ENCODE measurements at places on chromosomes 6 and 20.

- peak; percentile 15 for ATAC-seq
Observed at GRCh38 chr6:21593927-21594415, 420 bp downstream of the SOX4 start.

DNA sequence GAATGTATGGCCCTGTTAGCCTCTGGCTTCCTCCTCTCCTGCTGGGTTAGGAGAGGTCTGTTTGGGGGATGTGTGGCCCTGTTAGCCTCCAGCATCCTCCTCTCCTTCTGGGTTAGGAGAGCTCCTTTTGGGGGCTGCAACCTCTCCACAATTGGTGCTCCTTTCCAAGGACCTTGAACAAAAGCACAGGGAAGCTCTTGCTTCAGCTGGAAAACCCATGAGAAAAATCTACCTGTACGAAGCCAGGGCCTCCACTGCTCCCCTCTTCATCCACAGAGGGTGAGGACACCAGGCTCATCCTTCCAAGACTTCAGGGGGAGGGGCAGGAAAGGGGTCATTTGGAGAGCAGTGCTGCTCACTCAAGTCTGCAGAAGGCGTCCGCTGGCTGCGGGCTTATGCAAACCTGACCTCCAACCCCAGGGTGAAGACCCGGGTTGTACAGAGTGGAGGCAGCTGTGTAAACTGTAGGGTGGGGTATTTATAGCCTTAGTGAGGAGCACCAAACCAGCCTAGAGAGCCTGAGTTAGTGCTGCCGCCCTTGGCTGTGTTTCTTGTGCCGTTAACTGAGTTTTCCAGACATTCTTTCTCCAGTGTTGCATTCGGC, 62.1 kb downstream of the SLC24A3 start:
- ATAC-seq, result no peak

DNA sequence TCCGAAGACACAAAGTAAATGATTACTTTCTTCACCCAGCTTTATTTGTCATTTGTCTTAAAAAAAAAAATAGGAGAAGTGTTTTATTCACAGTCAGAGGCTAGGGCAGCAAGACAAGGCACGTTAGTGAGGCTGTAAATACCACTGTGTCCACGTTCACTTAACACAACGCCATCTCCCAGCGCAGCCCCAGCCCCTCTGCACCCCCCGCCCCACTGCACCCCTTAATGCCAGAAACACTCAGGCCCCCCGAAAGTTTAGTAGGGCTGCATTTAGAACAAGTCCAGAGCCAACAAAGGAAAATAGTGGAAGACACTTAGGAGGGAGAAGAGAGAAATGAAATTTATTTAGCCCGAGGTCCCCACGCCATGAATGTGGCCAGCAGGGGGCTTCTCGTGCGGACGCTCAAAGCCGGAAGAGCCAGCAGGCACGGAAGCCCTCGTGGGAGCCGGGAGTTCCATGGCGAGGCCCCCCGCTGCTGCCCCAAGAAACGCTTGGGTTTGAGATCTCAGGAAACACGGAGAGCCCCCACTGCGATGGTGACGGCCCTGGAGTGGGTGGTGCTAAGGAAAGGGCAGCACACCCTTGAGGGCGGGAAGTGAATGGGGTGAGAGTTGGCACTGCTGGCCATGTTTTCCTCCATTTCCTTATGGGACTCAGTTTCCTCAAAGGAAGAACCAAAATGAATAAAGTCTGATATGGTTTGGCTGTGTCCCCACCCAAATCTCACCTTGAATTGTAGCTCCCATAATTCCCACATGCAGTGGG, 50.2 kb downstream of the IYD start:
- peak; percentile 54 for ATAC-seq

GRCh38 chr6:81865712-81866111, 113.2 kb upstream of the TENT5A start:
- peak; percentile 83 for ATAC-seq

DNA sequence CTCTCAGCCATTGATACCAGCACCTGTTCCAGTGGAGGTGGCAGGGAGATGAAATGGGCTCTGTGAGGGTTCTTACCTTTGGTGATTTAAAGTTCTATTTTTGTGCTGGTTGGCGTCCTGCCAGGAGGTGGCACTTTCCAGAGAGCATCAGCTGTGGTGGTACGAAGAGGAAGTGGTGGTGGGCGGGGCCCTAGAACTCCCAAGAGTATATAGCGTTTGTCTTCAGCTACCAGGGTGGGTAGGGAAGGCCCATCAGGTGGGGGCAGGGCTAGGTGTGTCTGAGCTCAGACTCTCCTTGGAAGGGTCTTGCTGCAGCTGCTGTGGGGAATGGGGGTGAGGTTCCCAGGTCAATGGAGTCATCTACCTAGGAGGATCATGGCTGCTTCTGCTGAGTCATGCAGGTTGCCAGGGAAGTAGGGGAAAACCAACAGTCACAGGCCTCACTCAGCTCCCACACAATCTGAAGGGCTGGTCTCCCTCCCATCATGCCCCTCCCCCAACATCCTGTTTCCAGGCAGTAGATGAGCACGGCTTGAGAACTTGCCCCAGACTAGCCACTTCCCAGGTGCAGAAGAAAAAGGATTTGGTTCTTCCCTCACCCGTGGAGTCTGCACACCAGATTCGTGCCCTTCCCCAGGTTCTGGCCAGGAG, 46.6 kb downstream of the MOXD1 start:
- ATAC-seq, result no peak

GRCh38 chr6:126302191-126302590, 37.7 kb upstream of the CENPW start:
- ATAC-seq, result no peak

GRCh38 chr6:33791620-33792019, 2.7 kb upstream of the LEMD2 start:
- ATAC-seq, result peak; percentile 54

DNA sequence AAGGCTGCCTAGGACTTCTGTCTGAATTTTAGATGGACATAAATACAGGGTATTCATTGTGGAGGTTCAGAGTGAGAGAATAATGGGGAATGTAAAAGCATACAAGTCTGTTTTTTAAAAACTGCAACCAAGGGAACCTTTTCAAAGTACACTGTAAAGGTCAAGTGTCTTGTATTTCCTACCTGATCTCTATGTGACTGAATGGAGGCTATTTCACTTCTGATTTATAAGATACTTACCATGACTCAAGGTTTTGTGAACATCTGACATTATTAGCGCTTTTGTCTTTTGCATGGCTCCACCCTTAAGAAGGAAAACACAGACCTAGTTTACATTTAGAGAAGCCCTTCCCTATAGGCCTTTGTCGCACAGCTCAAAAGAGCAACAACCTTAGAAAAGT, 126.5 kb downstream of the ZFAND3 start:
- ATAC-seq, result peak; percentile 52

DNA sequence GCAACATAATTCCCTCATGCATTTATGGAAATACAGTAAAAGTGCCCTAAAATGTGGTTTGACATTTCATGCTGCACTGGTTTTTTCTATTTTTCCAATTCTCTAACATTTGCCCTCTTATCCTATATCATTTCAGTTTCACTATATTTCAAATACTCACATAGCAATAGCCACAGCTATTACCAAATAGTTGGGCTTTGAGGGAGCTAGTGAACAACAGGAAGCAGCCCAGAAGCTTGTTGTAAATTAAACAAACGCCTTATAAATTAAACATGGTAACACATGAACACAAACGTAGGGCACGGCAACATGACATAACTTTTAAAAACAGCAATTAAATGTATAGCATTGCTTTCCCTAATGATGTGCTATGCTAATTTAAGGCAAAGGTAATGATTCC, 469.0 kb downstream of the CDC5L start:
- ATAC-seq, result no peak

DNA sequence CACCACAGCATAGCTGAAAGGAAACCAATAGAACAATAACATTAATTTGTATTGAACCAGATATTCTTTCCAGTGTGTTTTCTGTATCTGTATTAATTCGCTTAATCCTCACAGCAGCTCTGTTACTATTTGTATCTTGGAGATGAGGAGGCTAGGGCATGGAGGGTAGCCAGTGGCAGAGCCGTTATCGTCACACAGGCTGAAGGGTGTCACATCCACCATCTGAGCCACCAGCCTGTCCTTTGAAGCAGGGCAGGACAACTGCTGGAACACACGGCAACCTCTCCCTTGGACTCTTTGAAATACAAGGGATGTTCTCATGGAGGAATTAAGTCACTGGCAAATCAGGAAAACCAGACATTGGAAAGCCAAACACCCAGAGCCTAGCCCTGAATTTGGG, 628.0 kb upstream of the CDH4 start:
- ATAC-seq, result no peak

DNA sequence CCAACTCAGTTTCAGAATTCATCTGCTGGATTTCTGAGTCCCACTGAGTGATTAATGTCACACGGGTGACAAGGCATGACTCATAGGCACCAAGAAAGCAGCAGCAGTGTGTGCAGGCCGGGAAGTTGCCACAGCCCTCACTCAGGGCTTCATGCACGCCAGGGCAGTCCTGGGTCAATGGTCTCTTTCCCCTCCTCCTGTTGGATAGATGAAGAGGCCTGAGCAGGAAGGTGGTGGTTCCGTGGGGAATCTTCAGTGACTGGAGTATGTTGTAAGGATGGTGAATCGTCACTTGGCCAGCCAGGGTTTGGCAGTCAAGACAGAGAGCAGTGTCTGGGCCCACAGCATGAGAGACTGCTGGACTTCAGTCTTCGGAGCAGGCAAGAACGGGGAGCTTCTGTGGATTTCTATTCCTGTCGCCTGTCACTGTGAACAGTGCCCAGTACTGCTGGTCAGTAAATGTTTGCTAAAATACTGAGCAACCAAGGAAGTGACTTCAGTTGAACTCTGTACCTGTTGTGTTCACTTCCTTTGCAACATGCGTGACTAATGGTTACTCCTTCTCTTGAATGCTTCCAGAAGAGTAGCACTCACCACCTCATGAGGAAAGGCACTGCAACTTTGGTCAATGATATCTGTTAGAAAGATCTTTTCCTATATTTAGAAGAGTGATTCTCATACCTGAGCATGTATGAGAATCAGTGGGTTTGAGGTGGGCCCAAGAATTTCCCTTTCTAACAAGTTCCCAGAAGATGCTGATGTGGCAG, 62.0 kb upstream of the CD93 start:
- peak; percentile 52 for ATAC-seq

GRCh38 chr6:23031986-23032385, 462.6 kb downstream of the HDGFL1 start:
- ATAC-seq, result no peak

DNA sequence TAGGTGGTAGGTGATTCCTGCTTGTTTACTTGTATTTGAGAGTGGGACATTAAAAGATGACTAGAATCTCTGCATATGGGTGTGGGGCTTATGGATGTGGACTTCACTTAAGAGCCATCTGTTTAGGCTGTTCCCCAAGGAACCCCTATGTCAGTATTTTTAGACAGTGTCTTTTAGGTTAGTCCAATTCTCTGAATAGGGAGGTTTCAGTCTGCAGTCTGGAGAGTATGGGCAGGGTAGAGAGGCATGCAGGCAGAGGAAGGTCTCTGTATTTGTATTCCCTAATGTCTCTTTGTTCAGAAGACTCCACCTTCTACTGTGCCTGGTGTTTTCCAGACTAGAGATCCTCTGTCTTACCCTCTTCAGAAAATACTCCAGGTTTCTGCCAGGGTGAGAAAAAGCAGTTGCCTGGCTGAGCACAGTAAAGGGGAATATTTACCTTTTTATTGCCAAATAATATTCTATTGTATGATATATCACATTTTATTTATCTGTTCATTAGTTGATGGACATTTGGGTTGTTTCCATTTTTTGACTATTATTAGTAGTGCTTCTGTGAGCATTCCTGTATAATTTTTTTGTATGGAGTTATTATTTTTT, 19.1 kb downstream of the SLX4IP start:
- ATAC-seq, result no peak

- ATAC-seq, result no peak
Observed at GRCh38 chr20:59324521-59325141, 24.2 kb downstream of the EDN3 start.

DNA sequence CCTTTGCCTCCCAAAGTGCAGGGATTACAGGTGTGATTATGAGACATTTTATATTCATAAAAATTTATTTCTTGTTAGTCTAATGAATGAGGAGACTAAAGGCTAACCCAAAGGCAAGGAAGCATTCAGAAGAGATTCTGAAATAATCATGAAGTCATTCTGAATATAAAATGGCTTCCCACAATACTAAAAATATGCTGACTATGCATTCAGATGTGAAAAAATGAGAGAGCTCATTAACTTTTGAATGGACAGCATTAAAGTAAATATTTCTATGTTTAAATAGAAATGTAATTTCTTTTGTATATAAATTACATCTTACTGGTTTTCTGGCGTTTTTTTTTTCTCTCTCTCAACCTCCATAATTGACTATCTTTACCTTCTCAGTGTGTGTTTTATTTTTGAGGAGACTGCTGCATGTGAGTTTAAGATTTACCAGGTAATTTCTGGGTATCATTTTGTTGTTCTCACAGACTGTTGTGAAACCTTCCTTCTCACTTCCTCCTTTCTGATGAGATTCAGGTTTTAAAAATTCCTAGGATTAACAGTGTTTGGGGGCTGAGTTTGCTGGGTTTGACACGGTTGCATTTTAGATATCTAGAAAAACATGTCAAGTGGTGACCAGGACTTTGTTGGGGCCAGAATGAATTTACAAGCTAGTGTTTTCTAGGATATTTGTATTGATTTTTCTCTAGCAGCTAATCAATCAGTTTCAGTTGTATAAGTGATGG, 316.6 kb downstream of the CDKAL1 start:
- no peak for ATAC-seq

GRCh38 chr20:18265441-18265840, 22.9 kb upstream of the ZNF133 start:
- ATAC-seq, result peak; percentile 92
